Femur (tissue), 1 donor: ENCODE measurements at places on chromosomes 3 and 15.

DNA sequence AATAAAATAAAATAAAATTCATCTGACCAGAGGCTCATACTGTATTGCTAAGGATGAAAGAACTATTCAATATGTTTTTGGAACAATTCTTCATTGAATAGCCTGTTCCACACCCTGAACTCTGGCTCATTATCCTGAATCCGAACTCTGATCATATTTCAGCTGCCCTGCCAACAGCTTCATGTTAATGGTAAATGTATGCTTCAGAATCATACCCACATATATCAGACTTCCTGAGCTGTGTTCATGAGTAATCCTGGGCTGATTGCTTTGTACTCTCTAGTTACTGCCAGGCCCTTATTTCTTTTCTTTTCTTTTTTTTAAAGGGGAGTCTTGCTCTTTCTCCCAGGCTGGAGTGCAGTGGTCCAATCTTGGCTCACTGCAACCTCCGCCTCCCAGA, 11.8 kb downstream of the INO80 start:
- DNase-seq = peak; percentile 36

DNA sequence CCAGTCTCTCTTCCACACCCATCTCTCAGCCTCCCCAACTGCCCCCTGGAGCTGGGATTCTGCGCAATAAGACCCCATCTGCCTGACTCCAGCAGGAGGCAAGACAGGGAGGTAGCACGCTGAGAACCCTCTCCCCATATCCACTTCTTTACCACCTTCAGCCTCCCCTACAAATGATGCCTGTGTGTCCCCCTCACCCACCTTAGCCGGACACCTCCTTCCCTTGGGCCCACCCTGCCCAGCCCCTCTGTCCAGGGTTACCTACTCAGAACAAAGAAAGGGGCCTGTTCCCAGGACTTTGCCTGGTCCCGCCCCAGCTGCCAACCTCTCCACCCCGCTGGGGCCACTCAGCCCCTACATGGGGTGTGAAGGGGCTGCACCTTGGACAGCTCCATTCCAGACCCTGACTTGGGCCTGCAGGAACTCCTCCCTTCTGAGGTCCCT, 40.8 kb upstream of the ATP2B2 start:
- no peak for DNase-seq

DNA sequence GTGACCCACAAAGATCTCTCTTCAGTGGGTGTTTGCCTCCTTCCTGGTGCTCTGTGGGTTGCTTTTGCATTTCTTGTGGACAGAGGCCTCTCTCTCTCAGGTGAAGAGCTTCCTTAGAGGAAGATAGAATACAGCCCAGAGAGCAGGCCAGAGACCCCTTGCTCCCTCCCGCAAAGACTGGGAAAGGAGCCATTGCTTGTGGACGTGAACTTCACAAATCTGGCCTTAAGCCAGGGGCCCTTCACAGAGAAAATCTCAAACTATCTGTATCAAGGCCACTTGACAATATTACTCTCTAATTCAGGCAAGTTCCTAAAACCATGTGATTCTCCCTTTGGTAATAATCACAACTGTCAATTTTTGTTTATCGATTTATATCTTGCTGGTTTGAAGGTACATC, 30.4 kb upstream of the CLK3 start:
- DNase-seq = no peak

DNA sequence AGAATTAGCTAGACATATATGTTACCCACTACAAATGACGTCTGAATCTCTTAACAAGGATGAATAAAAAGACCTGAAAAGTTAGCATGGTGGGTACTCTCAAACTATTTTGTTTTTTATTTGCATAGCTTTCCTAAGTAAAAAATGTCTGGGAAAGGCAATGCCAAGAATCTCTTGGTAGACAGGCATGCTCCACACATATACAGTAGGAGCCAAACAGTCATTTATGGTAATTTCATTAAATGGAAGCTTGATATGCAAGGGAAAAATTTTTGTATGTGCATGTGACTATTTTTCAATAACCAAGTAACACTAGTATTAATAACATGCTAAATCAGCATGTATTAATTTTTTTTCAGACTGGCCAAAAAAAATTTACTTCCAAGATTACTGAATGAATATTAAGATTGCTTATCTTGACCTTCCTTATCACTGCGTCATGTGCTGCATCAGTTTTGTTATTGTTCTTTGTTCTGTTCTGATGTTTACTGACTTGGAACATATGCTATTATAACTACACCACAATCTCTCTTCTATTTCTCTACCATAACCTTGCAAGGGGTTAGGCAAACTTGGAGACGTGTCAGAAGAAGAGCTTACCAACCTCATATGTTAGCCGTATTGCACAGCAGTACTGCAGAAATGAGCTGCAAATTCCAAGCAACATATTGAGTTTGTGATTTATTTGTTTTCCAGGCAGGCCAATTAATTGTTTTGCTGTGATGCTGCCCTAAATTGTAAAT, 255.3 kb downstream of the RBMS3 start:
- DNase-seq = no peak

- DNase-seq = no peak
Observed at GRCh38 chr15:59953392-59953883, 50.7 kb upstream of the FOXB1 start.

- no peak for DNase-seq
Observed at GRCh38 chr3:12177126-12177525, 18.4 kb upstream of the TIMP4 start.

DNA sequence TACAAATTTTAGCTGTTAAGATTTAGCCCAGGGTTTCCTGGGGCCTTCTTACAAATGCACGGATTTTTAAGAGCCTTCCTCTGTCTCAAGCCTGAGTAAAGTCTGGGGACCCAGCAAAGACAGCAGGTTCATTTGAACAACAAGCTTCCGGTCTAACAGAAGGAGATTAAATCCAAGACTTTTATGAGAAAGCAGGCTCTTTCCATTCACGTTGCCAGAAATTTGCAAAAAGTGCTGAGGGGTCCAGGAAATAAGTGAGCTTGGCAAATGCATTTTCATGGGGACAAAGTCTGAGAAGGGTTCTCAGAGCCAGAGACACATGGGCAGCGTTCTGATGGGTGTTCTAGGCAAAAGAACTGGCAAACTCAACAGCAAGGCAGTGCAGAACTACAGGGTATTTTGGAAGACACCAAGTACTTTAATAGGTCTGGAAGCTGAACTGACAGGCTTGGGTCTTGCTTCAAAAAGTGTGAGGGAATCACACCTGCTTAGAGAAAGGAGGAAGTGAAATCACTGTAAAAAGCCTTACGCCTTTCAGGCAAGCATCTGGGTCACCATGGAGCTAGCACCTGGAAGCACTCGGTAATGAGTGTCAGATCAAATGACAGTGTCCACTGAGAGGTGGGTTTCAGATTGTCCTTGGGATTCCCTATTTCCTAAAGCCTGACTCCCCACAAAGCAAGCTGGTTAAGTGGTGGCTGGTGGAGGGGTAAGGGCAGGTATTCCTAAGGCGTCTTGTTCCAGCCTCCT, 115.8 kb upstream of the ARHGEF3 start:
- DNase-seq = peak; percentile 43

DNA sequence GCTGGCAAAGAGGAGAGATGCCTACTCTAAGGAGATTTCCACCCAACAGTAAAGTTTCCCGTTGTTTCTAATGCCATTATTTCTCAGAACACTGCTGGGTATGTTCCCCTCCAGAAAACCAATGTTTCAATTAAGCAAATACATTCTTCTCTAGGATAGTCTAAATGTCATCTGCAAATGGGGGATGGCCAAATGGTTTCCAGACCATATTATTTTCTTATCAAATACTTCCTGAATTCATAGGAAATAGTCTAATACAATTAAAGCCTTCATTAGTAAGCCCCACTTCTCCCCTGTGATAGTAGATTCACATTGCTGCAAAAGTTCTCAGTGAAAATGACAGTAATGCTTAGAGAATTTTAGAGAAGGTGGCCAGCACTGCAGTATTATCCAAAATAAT, 716.6 kb downstream of the GRM7 start:
- no peak for DNase-seq

DNA sequence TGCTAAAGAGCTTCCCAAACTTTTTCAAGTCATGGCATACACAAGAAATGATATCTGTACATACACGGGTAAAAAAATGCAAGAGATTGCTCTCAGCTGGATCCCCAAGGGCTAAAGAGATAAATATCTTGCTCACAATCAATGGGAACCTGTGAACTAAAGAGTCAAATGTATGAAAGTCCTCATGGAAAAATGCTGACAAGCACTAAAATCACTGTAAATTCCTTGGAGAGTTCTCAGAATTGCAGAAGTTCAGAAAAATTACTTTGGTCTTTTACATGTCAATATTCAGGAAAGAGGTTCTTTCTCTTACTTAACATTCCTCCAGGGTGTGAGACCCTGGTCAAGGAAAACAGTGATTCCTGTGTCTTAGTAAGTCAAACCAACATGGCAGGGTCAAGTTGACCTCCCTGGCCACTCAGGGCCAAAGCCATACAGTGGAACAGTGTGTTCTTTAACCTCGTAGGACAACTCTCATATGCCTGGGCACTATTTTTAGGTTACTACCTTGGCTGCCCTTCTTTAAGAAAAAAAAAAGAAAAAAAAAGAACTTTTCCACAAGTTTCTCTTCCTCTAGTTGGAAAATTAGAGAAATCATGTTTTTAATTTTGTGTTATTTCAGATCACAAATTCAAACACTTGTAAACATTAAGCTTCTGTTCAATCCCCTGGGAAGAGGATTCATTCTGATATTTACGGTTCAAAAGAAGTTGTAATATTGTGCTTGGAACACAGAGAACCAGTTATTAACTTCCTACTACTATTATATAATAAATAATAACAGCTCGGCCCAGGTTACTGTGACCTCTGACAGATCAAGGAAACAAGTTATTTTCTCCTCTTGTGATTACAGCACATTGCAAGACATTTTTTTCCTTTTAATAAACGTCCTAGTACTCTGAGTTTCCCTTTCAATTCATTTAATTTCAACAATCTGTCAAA, 12.5 kb downstream of the SSR3 start:
- DNase-seq = no peak

DNA sequence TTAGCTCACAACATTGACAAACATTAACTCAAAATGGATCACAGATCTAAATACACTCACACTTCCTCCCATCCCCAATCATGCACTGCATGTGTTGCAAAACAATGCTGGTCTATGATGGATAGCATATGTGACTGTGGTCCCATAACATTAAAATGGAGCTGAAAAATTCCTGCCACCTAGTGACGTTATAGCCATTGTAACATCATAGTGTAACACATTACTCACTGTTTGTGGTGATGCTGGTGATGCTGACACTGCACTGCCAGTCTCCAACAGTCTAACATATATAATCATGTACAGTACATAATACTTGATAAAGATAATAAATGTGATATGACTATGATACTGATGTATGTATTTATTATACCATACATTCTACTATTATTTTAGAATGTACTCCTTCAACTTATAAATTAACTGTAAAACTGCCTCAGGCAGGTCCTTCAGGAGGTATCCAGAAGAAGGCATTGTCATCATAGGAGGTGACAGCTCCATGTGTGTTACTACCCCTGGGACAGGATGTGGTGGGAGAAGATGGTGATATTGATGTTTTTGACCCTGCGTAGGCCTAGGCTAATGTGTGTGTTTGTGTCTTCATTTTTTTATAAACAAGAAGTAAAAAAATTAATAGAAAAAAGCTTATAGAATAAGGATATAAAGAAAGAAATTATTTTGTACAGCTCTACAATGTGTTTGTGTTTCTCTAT, 41.3 kb downstream of the TXNRD3 start:
- no peak for DNase-seq

GRCh38 chr3:44136421-44136820, 105.3 kb upstream of the TOPAZ1 start:
- no peak for DNase-seq

- no peak for DNase-seq
Observed at GRCh38 chr3:59704292-59704691, 654.5 kb upstream of the CFAP20DC start.

DNA sequence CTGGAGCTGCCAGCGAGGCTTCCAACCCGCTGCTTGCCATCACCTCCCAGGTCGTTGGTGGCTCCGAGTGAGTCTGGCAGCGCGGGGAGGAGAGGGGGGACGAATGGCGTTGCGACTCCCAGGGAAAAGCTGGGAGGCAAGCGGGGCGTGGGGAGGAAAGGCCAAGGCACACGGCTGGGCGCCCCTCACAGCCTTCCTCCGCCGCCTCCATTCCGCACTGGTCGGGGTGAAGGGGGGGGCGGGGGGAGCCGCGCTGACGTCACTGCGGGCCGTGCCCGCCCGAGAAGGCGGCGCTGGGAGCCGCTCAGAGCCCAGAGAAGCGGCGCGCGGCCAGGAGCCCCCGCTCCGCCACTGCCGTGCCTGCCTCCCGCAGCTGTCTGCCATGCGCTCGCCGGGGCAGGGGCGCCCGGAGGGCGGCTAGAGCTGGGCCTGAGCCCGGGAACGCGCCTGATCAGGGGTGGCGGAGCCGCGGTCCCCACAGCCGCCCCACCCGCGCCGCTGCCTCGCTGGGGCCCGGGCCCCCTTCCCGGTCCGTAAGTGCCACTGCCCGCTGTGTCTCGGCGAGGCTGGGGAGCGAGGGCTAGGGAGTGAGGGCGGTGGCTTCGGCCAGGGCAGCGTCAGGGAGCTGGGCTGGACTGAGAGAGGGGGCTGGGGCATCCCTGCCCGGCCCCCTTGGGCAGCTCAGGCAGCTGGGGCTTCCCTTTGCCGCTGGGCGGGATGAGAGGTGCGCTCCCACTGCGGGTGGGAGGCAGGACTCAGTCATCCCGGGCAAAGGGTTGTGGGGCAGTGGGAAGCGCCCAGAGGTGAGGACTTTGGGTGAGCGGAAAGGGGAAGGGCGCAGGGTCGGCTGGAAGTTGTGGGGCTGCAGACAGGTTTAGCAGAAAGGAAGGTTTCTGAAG, 27.8 kb upstream of the POLG start:
- no peak for DNase-seq

GRCh38 chr15:67201136-67201535, 53.3 kb downstream of the AAGAB start:
- no peak for DNase-seq

GRCh38 chr15:71601038-71601834, 209.1 kb upstream of the NR2E3 start:
- no peak for DNase-seq

GRCh38 chr3:197420115-197420514, 121.7 kb upstream of the DLG1 start:
- DNase-seq = peak; percentile 61

DNA sequence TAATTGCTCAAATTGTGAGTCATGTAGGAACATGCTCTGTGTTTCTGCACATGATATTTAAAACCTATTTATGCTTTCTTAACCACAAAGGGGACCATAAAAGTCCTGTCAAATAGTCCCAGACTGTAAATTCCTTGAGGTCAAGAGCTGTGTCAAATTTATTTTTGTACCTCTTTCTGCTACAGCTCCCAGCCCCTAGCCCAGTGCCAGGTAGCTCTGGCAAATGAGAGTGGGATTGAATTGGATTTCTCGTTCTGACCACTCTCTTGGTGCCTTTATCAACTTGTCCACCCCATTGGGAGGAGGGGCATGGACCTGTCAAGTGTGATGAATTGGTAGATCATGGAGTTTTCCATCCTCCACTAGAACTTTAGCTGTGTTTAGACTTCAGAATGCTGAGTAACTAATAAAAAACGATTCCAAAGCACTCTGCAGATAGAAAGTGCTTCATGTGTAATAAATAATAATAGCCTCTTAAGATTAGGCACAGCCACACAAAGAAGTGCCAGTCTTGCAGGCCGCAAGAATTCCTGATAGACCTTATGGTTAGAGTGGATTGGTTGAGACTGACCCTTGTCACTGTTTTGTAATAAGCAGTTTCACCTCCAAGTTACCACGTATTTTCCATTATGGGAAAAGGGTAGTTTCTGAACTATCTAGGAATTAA, 120.4 kb downstream of the LPP start:
- no peak for DNase-seq

- DNase-seq = no peak
Observed at GRCh38 chr3:94671078-94671477, 608.2 kb downstream of the NSUN3 start.
